MM.1S (cell line): ENCODE measurements at places on chromosomes 5 and 9.

DNA sequence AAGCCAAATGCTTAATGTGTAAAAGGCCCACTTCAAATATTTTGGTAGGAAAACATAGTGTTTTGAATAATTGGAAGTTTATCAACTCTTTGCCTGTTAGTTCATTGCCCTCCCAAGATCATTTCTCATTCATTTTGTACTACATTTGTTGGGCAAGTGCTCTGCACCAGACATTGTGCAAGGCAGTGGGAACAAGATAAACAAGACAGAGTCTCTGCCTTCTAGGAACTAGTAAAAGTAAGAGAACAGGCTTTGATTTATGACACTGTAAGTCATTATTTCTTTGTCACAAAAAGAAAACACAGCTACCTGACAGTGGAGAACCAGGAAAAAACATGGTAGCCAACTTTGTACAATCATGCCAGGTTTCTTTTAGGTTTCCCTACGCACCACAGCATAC is 63.7 kb upstream of the PAM start:
- H3K4me1 ChIP-seq = no peaks in the 10 kb centered on the region
- no peak overlapping the region for H3K27ac ChIP-seq
- H3K4me3 ChIP-seq = no peak overlapping the region
- DNase-seq = no peak
- no peaks in the 10 kb centered on the region for H3K27me3 ChIP-seq

- 0 out of 2 replicates have a peak, but pooled peaks cover 5% of the 10 kb centered on the region for H3K4me1 ChIP-seq
- no peaks in the 10 kb centered on the region for H3K27me3 ChIP-seq
- no peaks in the 10 kb centered on the region for H3K36me3 ChIP-seq
- H3K27ac ChIP-seq = no peak overlapping the region
- no peak for DNase-seq
- H3K4me3 ChIP-seq = no peak overlapping the region
Measured at GRCh38 chr5:59483971-59484472, 409.5 kb downstream of the PDE4D start.

- H3K4me3 ChIP-seq = no peak overlapping the region
- H3K27me3 ChIP-seq = peaks cover 5% of the 10 kb centered on the region; the same call in 1 of the 2 replicates
- H3K27ac ChIP-seq = no peak overlapping the region
- DNase-seq = no peak
- peaks cover 28% of the 10 kb centered on the region for H3K4me1 ChIP-seq
Measured at GRCh38 chr5:140220032-140220697, 45.2 kb downstream of the CYSTM1 start.

DNA sequence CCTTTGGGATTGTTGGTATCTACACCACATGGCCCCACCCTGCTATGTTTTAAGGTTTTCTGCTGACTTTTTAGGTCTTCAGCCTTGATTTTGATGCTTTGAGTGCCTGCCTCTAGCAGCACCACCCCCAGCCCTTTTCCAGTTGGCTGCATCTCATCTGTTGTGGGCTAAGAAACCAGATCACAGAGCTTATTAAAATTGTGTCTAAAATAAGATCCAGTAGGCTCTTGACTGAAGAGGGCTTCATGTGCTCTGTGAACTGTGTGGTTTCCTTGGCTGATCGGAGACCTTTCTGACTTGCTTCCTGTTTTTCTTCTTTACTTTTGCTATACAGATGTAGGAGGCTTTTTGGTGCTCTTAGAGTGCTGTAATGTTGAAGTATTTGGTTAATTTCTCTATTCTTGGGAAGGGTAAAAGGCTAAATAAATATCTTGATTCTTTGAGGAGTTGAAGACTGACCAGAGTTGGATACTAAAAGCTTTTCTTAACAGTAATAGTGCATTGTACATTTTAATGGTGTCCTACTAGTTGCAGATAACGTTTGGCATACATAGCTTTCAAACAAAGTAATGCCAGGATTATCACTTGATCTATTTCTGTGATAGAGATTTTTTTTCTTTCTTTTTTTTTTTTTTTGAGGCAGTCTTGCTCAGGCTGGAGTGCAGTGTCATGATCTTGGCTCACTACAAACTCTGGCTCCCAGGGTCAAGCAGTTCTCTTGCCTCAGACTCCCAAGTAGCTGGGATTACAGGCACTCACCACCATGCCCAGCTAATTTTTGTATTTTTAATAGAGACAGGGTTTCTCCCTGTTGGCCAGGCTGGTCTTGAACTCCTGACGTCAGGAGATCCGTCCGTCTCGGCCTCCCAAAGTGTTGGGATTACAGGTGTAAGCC is 4.5 kb downstream of the UBE2D2 start:
- H3K27ac ChIP-seq = peak overlapping the region; percentile 66
- H3K36me3 ChIP-seq = peaks cover 4% of the 10 kb centered on the region; the same call in 1 of the 2 replicates
- H3K4me3 ChIP-seq = peak overlapping the region; percentile 25

DNA sequence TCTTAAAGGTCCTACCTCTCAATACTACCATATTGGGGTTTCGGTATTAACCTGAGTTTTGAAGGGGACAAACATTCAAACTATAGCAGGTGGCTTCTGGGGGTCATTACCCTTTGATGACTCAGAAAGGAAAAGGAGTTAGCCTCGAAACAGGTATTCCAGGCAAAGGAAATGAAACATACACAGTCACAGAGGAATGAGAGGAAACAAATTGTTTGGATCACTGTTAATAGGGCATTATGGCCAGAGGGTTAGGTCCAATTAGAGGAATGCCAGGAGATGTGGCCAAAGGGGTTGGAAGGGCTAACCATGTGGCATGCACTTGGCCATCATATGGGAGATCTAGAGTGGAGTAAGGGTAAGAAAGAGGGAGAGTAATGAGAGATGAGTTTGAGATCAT is 23.9 kb upstream of the NIM1K start:
- no peak overlapping the region for H3K27ac ChIP-seq
- no peak for DNase-seq
- H3K27me3 ChIP-seq = no peaks in the 10 kb centered on the region
- H3K4me1 ChIP-seq = no peaks in the 10 kb centered on the region

GRCh38 chr9:113417370-113417769 is 6.8 kb downstream of the C9orf43 start:
- peaks cover 16% of the 10 kb centered on the region for H3K4me1 ChIP-seq
- H3K27me3 ChIP-seq = no peaks in the 10 kb centered on the region
- no peak overlapping the region for H3K4me3 ChIP-seq
- no peak overlapping the region for H3K27ac ChIP-seq
- no peaks in the 10 kb centered on the region for H3K36me3 ChIP-seq

GRCh38 chr9:20312732-20313131 is 309.6 kb downstream of the MLLT3 start:
- no peaks in the 10 kb centered on the region for H3K36me3 ChIP-seq
- H3K4me1 ChIP-seq = no peaks in the 10 kb centered on the region
- H3K27me3 ChIP-seq = no peaks in the 10 kb centered on the region
- DNase-seq = no peak
- H3K27ac ChIP-seq = no peak overlapping the region
